ENCODE measurements at places on chromosomes 12 and 14.

DNA sequence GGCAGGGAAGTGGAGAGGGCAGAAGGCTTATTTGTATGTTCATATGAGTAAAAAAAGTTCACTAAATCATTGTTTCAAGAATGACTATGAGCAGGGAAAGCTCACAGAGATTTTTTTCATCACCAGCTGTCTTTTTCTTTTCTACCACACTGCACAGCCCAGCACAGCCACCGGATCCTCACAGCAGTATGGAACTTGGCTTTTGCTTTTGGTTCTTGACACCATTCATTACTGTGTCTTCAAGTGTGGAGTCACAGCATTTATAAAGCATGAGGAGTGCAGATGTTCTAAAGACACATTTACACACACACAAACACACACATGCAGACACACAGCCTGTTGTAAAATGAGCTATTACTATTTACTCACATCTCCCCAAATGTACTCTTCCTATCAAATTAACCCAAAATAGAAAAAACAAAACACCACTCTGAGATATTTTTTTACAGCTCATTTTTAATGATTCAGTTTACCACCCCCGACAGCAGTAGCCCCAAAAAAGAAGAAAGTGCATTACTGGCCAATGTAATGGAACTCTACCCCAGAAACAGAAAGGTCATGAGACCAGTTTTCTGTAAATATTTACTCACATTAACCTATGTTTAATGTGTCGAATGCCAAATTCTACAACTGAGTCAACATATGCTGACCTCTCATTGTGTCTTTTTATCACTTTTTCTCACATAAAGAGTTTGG is 60.5 kb downstream of the BTG1 start:
- no peak for DNase-seq

DNA sequence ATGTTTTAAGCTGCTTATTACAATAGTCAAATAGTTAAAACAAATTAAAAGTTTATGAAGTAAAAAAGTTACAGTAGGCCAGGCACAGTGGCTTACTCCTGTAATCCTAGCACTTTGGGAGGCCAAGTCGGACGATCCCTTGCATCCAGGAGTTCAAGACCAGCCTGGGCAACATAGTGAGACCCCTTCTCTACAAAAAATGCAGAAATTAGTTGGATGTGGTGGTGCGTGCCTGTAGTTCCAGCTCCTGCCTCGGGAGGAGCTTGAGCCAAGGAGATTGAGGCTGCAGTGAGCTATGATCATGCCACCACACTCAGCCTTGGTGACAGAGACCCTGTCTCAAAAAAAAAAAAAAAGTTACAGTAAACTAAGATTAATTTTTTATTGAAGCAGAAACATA is 142.6 kb downstream of the MIPOL1 start:
- no peak for DNase-seq

GRCh38 chr12:69396041-69396440 is 36.5 kb downstream of the YEATS4 start:
- DNase-seq: no peak

- no peak for DNase-seq
Measured at GRCh38 chr12:58369576-58369975, 428.2 kb downstream of the ATP23 start.

GRCh38 chr12:95323212-95323611 is 105.6 kb downstream of the VEZT start:
- no peak for DNase-seq

DNA sequence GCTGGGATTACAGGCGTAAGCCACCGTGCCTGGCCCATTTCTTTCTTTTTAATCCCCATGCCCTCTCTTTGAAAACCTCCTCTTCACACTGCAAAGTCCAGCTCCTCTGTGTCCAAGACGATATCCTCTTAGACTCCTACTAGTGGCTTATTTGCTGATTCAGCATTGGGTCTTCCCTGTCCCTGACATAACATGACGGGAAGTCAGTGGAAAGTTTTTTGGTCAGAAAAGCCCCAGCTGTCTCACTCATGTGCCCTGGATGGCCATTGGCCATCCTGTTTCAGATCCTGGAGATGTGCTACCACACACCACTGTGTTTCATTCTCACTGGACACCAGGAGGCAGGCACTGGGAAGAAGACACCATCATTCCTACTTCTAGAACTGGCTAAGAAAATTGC is 102.6 kb upstream of the MED13L start:
- DNase-seq: no peak

DNA sequence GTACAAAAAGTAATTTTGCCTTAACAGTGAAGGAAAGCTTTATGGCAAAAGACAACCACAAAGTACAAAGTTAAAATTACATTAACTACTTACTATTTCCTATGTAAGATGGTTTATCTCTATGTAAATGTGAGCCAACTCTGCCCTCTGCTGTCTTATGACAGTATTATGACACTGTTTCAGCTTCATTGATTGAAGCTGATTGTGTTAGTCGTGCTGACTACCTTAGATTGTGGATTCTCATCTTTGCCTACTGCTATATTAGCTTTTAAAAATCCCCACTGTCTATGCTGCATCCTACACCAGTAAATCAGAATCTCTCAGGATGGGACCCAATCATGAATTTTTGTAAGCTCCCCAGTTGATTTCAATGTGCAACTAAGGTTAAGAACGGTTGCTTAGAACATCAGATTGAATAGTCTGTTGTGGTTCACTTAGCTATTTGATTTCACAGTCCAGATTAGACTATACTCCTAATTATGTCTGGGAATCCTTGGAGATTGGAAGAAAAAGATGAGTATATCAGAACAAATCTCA is 12.2 kb upstream of the SPTB start:
- peak; percentile 91 for DNase-seq

DNA sequence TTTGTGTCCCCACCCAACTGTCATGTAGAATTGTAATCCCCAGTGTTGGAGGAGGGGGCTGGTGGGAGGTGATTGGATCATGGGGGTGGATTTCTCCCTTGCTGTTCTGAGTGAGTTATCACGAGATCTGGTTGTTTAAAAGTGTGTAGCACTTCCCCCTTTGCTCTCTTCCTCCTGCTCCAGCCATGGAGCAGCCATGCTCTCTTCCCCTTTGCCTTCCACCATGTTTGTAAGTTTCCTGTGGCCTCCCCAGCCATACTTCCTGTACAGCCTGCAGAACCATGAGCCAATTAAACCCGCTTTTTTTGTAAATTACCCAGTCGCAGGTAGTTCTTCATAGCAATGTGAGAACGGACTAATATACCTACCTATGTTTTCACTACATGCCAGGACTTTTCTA is 2.6 kb upstream of the POC1B start:
- no peak for DNase-seq

GRCh38 chr12:94078138-94078723 is 70.1 kb upstream of the PLXNC1 start:
- DNase-seq: no peak

Measured in NCI-H1694 (cell line).